ENCODE measurements at places on chromosomes 4 and X.
A peak's percentile ranks its signal among the peaks of the same experiment; 100 is the strongest.

- DNase-seq: peak; percentile 2
These were observed 27.2 kb downstream of the FBXO8 start for GRCh38 chr4:174256277-174256713.

GRCh38 chrX:71533516-71533850 is 579 bp downstream of the OGT start:
- no peak for DNase-seq

DNA sequence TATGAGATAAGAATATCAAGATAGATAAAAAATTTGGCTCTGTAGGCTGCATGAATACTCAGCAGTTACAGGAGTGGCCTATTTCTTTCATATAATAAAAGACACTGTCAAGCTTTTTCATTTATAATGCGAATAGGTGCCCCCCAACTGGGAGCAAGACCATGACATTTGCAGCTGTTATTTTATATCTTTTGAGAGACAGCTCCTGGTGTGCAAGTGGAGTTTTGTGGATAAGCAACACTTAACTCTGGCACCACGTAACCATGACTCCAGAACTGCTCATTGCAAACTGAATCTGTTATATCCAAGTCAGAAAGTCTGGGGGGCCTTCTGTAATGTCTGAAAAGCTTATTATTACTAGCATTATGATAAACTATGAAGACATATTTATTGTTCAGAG is 1372.4 kb downstream of the C4orf33 start:
- no peak for DNase-seq

DNA sequence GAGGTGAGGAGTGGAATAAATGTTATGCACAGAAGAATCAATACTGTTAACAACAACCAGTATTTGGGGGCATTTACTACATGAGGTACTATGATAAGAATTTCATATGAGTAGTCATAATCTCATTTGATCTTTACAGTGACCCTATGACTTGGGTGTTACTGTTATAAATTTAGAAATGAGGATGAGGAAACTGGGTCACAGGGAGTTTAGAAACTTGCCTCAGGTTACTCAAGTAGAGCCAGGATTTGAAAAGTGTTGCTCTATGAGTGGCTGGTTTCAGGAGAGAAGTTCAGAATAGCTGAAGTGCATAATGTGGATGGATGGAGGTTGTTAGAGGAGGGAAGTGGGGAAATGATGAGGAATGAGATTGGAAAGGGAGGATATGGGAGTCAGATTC is 16.6 kb upstream of the DDIT4L start:
- no peak for DNase-seq

DNA sequence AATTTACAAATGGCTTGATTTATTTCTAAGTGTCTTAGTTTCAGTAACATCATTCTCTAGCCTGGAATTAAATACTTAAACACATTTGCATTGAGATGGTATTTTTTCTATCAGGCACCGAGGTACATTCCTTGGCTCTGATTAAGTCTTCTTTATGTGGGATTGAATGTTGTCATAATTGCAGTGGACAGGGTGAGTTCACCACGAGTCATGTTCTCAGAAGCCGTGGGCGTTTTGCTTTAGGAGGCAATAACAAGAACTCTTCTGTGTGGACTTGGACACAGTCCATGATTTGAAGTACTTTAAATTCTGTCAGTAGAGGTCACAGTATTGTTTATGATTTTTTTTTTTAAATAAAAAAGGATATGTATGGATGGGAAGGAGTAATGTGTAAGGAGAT is 57.1 kb upstream of the EFHC2 start:
- DNase-seq: peak; percentile 7

DNA sequence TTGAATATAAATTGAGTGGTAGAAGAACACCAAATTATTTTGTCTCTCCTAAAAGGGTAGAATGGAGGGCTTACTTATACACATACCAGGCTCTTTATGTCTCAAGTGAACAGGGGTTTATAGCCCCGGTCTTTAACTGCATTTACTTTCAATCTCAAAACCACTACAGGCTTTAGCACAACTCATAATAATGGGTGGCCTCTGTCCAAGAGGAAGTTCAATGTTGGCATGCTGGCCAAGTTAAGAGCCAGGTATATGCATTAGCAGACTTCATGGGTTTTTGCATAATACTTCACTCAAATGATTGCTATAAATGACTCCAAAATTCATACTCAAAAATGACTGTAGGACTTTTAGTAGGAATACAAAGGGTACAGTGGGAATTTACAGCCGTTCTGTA is 118.5 kb upstream of the OTUD4 start:
- DNase-seq: no peak

DNA sequence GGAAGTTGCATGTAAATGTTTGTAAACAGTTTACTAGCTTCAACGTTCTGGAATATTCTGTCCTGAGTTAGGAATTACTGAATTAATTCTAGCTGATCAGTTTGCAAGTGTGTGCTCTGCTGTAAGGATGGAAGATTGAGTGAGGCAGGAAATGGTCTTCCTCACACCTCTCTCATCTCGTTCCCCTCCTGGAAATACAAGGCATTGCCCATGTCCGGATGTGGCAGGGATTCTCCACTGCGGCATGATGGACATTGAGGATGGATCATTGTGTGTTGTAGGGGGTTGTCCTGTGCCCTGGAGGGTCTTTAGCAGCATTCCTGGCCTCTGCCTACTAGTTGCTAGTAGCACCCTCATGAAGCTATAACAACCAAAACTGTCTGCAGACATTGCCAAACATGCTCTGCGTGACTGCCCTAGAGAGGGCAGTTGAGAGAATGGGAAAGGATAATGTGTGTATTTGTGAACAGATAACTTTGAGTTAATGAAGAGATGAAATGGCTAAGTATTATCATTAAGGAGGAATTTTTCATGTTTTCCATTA is 12.6 kb downstream of the CA5B start:
- no peak for DNase-seq

Measured in brain pericyte (primary cell).